Stimulated activated CD4-positive, alpha-beta T cell treated with anti-CD3 and anti-CD28 coated beads, Interleukin-1b, Interleukin-23, amount 100 ng/mL, for 1 hour (primary cell): ENCODE measurements at places on chromosomes 6 and 20.

DNA sequence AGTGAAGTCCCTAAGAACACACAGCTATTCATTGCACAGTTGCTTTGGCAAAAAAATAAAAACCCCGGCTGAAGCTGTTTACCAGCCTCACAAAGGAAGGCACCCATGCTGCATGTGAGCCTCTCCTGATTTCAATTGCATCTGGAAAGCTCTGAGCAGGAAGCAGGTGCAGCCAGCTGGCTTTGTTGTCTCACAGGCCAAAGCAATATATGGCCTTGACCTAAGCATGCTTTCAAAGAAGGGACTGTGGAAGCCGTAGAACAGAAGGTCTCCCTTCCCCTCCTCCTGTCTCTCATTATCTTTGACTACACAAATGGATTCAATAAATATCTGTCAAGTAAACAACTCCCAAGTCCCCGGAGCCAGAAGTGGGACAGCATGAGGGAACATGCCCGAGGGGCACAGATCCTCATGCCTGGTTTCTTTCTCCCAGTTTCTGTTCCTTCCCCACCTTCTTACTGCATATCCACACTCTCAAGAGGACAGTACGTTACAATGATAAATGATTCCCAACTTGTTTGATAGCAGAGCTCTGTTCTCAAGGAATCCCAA is 57.2 kb upstream of the PCSK2 start:
- DNase-seq = no peak

GRCh38 chr6:22068561-22069305 is 228.1 kb downstream of the PRL start:
- no peak for DNase-seq

DNA sequence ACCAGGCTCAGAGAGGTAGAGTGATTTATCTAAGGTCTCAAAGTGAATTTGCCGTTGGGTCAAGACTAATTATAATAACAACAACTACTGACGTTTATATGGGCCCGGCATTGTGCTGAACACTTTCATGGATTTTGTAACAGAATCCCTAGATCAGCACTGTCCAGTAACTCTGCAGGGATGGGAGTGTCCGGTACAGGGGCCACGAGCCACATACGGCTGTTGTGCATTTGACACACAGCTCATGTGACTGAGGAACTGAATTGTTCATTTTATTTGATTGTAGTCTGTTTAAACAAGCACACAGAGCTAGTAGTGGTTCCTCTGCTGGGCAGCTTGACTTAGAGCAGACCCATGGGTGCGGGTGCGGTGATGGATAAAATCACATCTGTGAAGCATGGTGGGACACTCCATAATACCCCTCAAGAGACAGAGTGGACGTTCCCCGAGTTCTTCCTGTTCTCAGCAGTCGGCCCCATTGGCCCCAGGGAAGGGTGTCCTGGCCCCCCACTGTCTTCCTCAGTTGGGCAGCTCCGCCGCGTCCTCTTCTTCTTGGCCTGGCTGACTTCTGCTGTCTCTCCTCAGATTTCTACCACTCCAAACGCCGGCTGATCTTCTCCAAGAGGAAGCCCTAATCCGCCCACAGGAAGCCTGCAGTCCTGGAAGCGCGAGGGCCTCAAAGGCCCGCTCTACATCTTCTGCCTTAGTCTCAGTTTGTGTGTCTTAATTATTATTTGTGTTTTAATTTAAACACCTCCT is 6.8 kb downstream of the CDKN1A start:
- DNase-seq = no peak

GRCh38 chr20:17928633-17929311 is 39.8 kb downstream of the SNX5 start:
- DNase-seq = no peak

- DNase-seq = no peak
Observed at GRCh38 chr6:45965792-45966191, 49.9 kb downstream of the CLIC5 start.

DNA sequence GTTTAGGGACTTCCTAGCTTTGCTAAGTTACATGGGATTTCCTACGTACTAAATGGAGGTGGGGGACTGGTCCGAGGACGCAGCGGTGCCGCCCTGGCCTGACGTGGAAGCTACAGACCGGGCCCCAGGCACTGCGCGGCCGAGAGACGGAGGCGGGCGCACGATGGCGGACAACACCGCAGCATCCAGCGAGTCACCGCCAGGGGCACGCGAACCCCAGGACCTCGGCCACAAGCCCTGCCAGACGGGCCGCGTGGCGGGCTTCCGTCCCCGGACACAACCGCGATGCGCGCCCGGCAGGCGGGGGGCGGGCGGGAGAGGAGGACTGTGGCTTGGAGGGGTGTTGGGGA is 1516.9 kb upstream of the DEFB115 start:
- no peak for DNase-seq

DNA sequence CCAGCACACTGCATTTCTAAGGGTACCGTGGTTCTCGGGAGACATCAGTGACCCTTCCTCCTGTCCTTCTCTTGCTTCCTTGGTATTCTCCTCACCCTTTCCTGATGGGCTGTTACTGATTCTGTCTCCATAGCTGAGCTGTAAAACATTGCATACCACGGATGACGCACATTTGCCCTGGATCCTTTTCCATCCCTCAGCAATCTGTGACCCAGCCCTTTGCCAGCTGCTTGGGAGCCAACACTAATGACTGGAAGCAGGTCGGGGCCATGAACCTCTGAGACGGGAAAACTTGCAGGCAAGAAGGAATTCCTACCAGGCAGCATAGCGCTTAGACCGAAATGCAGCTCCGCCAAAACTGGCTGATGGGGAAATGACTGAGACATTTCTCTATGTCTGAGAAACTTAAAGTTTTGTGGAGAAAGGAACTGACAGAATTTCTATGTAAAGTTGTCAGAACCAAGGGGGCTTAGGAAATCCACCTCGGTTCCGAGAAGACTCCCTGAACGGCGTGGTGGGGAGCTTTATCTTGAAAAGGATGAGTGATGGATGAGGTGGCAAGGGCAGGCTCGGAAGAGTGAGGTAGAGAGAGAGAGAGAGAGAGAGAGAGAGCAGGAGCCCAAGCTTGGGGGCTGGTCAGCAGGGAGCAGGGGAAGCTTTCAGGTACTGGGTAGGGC is 19.2 kb downstream of the TUBB2B start:
- DNase-seq = no peak

- no peak for DNase-seq
Observed at GRCh38 chr6:20092071-20092566, 120.2 kb downstream of the MBOAT1 start.

DNA sequence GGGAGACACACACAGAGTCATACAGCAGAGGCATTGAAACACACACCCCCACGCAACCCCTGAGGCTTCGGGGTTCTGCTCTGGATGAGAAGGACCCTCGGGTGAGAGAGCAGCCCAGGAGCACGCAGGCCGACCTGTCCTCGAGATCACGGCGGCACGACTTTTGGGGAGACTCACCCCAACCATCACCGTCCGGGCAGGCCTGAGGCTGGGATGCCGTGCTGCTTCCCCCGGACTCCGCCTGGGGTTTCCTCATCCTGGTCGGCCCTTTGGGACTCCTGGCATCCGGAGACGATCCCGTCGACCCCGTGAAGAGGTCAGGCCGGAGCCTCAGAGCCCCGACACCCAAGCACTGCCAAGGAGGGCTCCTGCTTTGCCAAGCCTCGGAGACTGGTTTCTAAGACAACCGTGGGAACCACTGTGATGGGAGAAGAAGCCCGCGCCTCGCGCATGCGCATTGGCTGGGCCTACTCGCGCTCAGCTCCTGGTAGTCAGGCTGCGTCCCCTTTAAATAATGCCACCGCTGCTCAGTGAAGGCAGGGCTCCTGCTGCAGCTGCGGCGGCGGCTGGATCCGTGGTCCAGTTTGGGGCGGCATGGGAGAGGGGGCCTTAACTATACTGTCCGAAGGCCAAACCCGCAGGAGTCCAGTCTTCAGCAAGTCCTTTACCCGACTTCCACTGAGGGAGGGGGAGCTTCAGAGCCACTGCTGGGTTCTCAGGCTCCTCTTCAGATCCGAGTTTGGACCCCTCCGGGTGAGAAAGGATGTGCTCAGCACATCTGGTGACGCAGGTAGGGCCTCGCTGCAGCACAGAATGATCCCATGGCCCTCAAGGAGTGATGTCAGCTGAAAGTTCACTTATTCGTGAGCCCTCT is 171.4 kb upstream of the ZNF337 start:
- no peak for DNase-seq

- DNase-seq = no peak
Observed at GRCh38 chr6:42726026-42726425, 3.6 kb upstream of the PRPH2 start.

DNA sequence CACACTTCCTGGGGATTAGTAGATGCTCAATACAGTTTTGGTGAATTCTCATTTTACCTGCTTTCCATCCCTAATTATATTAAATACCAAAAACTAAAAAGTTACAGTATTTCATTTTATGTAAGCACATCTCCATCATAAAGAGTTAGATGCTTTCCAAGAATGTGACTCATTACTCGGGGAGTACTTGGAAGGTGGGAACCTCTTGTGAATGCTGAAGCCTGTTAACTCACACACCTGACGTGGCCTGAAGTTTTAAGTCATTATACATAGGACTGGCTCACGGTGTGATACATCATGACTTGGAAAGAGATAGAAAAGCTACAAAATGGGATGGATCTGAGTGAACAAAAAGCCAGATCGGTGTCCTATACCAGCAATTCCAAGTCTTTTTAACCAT is 2.2 kb upstream of the OSER1 start:
- DNase-seq = no peak

GRCh38 chr6:150005761-150006651 is 19.3 kb downstream of the RAET1L start:
- no peak for DNase-seq

- DNase-seq = no peak
Observed at GRCh38 chr6:26457264-26457805, 420 bp upstream of the BTN2A1 start.

DNA sequence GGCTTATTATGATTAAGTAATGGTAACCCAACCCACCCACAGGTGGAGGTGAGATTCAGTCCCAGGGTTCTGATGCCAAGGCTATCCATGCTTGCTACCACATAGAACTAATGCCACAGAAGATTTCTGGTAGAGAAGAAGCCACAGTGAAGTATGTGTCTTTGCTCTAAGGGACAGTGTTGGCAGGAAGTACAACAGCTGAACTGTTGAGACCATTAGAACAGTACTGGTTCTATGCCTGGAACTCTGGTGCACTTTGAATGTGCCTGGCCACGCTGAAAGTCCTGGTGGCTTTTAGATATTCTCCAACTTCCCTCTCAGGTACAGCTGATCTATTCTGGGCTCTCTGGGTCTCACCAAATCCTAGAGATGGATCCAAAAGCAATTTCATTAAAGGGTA is 7.8 kb downstream of the STX7 start:
- DNase-seq = no peak

DNA sequence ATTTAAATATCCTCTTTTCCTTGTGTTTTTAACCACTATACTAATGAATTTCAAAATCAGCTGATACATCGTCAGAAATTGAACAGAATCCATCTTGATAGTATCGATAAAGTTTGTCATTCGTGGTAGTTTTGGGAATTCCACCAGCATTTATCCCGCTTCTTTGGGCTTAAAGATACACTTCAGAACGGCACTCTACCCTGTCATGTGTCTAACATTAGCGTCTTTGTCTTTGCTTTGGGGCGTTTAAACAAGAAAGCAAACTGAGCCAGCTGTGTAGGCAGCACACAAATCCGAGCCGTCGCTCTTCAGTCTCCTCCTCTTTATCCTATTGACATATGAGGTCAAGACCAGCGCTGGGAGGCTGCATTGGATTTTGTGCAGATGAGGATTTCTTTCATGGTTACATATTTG is 27.5 kb upstream of the NHSL1 start:
- no peak for DNase-seq

DNA sequence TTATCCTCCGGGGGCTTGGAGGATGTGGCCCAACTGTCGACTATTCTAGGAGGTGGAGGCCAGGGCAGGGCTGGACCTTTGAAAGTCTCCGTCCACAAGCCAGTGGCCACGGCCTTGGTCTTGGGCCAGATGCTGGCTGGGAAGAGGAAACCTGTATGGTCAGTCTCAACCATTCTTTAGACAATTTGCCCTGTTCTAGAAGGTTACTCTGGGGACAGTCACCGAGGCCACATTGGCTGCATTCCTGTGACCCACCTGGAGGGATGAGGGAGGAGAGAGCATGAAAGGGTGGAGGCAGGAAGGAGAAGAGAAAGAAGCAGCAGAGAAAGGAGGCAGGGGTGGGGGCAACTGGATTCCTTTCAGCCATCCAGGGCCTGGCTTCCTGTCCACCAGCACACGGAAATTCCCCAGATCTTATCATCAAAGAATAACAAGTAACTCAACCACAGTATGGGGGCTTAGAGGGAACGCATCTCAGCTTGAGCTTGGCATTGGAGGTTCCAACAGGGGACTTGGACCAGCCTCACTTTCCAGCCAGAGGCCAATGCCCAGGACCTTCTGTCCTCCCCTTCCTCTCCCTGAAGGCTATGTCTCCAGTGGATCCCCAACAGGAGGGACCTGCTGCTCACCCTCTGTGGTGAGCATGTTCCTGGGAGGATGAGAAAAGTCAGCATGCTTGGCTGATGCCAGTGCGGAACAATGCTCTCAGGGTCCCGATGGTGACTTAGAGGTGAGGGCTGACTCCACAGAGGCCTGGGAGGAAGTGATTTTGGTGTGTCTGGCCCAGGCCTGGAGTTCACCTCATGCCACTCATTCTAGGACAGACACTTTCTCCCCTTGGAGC is 30.4 kb downstream of the TGM2 start:
- DNase-seq = no peak

GRCh38 chr6:158756126-158756525 is 63.0 kb downstream of the EZR start:
- no peak for DNase-seq

DNA sequence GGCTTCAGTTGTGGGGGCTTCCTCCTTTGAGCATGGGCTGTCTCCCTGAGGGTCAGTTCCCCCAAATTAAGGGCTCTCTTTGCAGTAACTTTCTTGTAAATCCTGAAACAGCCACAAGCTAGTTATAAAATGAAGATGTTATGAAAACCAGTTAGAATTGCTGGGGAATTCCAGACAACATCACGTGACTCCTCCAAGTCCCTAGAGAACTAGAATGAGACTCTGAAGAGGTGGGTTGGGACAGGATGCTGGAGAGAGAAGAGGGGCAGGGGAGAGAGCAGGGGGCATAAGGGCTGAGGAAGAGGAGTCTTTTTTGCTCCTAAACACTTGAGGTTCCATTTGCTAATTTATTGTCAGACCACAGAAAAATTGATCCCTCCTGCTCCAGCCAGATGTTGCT is 380.3 kb downstream of the DHX35 start:
- no peak for DNase-seq

GRCh38 chr6:43766500-43766853 is 3.5 kb upstream of the VEGFA start:
- no peak for DNase-seq

GRCh38 chr6:63750400-63750799 is 114.8 kb downstream of the PHF3 start:
- no peak for DNase-seq

- no peak for DNase-seq
Observed at GRCh38 chr20:50610212-50610718, 81.1 kb downstream of the RIPOR3 start.

DNA sequence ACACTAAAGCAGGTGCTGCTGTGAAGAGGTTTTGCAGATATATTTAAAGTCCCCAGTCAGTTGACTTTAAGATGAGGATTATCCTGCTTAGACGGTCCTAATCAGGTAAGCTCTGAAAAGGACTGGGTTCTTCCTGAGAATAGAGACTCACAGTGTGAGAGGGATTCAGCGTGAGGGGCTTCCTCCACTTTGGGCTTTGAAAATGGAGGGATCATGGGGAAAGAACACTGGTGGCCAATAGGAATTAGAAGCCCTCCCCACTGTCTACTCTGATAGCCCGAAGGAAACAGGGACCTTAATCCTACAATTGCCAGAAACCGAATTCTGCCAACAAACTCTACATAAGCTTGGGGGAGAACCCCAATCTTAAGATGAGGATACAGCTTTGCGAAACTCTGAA is 29.7 kb upstream of the HLA-G start:
- no peak for DNase-seq

- no peak for DNase-seq
Observed at GRCh38 chr6:46296586-46296985, 125.8 kb upstream of the ENPP5 start.
